Jurkat, Clone E6-1 (cell line): ENCODE measurements at places on chromosomes 3 and 15.

GRCh38 chr15:71391421-71392088 is 276.3 kb downstream of the THSD4 start:
- no peak for DNase-seq

- DNase-seq: no peak
Observed at GRCh38 chr3:66567077-66567476, 66.3 kb upstream of the LRIG1 start.

DNA sequence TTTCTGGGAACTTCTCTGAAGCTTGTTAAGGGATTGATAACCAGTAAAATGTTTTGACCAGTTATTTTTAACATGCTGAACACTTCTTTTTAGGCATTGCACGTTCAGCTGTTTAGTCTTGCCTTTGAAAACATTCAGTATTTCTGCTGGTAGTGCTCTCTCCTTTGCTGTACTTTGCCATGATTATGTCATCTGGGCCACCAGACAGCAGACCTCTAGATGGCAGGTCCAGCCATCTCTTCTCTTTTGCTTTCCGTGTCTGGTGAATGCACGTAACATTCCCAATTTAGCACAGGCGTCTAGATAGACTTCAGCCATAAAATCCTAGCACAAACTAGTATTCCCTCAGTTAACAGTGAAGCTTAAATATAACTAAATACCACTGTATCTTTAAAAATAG is 57.8 kb downstream of the RAB7A start:
- DNase-seq: no peak

GRCh38 chr3:143896486-143896885 is 48.2 kb upstream of the SLC9A9 start:
- no peak for DNase-seq

DNA sequence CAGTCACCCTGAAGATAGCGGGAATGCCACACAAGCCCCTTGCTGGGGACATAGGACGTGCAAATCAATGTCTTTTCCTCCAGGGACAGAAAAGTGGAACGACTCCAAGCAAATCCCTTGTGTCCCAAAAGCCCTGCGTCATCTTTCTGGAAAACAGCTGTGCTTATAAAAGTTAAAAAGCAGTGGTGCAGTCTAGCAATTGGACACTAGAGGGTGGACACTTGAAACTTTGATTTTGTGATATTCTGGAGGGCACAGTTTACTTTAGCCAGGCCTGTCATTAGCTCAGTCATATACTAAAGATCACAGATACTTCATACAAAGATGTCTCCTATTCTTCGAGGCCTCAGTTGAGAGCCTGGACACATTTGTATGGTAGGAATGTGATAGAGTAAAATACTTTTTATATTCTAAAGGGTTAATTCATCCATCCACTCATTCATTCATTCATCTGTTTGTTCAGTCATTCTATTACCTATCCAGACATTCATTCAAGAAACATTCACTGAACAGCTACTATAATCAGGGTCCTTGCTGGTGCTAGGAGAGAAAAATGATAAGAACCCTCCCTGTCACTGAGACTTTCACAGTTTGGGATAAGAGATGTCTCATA is 63.8 kb upstream of the ANKRD34C start:
- no peak for DNase-seq

DNA sequence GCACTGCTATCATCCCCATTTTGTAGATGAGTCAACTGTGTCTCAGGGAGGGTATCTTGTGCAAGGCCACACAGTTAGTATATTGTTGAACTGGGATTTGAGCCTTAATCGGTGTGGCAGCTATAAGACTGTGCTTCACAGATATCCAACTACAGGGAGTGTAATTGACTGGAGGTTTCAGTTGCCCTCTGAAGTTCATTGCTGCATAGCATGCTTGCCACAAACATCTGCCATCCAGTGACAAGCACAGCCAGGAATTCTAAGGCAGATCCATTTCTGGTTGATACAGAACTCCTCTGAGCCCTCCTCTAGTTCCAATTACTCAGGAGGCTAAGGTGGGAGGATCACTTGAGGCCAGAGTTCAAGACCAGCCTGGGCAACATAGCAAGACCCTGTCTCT is 16.4 kb downstream of the FSD2 start:
- DNase-seq: no peak

DNA sequence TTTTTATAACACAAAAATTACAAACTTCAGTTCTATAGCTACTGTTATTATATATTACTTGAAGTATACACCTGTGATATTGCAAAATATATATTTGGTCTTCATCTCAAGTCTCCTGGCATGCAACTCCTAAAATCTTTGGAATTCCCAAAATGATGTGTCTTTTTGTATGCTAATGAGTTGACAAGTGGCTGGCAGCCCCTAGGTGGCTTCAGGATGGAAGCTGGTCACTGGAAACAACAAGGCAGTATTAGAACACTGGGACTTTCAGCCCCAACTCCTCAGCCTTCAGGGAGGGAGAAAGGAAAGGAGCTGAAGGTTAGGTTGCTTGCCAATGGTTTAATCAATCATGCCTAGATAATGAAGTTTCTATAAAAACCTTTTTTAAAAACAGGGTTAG is 112.0 kb downstream of the SCAPER start:
- DNase-seq: no peak

DNA sequence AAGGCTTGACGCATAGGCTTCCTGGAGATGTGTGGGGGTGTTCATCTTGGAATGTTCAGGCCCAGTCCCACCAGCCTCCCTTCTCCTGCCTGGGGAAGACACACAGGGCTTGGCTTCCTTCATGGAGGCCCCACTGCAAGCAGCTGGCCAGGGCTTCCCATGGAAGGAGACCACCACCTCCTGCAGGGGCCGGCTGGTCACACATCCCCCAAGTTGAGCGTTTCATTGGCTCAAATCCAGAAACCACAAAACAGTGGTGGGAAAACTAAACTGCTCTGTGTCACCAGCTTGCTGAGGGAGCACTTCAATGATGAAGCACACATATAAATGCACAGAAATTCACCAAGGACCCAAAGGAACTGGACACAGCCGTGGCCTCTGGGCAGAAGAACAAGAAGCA is 8.3 kb downstream of the IQSEC1 start:
- DNase-seq: no peak

DNA sequence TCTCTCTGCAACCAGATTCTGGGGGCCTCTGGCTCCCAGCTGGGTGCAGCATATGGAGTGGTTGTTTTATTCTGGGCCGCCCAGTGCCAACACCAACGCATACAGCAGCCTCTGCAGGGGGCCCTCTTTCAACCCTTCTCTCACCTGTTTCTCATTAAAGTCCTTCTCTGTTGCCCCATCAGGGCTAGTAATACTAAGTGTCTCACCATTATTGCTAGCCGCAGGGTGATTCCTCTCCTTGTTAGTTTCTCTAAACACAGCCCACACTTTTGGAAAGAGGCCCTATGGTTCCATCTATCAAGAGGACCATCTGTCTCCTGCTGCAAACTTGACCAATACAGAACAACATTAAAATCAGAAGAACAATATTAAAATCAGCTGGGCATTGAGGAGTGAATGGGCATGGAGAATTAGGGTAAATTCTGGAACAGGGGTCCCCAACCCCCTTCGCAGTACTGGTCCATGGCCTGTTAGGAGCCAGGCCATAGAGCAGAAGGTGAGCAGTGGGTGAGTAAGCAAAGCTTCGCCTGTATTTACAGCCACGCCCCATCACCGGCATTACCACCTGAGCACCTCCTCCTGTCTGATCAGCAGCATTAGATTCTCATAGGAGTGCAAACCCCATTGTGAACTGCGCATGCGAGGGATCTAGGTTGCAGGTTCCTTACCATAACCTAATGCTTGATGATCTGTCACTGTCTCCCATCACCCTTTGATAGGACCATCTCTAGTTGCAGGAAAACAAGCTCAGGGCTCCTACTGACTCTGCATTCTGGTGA is 36.5 kb downstream of the ALS2CL start:
- no peak for DNase-seq

DNA sequence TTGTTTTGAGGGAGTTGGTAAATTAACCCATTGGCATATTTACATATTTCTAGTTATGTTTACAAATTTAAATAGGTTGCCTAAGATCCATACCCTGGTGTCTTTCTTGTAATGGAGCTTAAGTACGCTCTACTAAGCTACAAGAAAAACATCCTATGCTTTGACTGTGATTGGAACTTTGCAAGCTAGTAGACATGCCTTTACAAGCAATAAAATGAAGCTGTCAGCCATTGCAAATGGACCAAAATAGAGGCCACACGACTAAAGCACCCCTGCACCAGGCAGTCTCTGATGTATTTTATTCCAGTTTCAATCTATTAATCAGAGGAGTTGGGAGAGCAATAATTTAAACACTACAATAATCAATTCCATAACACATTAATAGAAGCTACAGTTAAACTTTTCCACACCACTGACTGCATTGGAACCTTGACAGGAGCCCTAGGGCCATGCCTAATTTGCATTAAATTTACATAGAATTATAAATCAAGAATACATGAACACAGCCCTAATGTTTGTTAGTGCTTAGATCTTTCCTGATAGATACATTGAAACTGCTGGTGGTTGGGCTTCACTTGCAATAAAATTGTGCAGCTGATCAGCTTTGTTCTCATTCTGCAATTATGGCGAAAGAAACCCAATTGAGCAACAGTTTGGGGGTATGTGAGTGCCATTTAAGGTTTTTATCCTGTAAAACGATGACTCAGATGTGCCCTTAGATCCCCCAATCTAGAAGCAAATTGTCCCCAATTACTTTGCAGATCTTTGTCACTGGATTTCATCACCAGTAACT is 360.1 kb downstream of the LSAMP start:
- DNase-seq: no peak

DNA sequence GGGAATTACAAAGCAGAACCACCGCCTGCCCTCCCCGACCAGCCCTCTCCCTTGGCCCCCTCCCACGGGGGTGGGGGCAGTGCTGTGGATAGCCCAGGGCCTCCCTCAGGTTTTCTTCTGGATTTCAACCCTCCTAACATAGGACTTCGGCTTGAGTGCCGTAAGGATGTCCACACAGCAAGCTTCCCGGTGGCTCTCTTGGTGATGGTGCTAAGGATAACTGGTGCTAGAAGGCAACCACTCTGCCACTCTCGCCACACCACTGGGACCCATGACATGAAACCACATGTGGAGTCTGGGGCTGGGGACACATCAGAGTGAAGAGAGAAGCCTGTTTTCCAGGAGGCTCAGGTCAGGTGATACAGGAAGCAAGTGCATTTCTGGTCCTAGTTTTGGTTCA is 35.4 kb downstream of the SCN5A start:
- DNase-seq: no peak

DNA sequence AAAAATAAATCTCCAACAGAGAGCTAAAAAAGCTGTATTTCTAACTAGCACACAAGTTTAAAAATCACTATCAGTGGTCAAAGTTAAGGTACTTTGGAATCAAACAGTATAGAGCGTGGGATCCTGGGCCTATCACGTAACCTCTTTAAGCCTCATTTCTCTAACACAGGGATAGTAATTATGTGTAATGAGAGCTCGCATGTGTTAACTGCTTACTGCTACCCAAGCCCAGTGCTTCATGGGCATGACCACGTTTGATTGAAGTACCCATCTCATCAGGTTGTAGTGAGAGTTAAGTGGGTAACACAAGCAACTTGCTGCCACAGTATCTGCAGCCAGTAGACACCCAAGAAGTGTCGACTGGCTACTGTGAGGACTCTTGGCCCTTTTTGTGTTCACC is 28.2 kb upstream of the NOX5 start:
- no peak for DNase-seq

DNA sequence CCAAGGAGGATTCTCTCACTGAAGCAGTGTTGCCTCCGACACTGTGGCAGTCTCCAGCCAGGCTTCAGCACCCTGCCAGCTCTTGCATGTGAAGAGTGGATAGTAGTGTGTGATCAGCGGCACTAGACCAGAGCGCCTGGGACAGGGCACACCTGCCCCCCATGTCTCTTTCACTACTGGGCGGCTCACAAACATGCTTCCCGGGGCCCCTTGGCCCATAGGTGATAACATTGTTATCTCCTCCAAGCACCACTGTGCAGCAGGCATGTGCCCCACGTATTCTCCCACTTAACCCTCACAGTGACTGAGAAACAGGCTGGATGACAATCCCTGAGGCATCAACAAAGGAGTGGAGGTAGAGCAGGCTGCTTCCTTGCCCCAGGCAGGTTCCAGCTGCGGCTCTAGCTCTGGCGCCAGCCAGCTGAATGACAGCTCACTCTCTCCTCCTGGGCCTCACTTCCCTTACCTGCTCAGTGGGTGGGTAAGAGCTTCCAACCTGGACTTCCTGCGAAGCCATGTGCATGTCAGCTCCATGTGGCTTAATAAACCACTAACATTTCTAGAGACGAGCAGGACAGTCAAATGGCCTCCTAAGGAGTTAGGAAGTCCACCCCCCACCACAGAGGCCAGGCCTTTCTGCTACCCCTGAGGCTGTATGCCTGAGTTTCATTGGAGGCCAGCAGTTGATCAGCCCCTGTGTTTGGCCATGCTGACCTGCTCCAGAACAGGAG is 37.8 kb downstream of the KLF13 start:
- DNase-seq: peak; percentile 51

DNA sequence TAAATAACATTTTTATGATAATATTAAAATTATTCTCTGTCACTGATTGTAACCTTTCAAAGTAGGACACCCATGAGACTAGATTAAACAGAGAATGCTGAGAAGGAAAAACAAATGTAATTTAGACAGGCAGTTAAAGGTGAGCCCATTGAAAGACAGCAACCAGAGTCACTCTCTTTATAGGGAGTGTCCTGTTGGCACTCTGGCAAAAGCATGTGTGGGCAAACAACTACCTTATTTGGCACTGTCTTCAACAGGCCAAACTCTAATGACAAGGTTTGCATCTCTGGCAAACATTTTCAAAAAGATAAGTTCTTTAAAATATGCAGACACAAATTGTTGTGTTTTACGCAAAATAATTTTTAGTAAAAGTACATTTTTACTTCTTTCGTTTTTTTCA is 29.8 kb downstream of the NFKBIZ start:
- DNase-seq: no peak

- DNase-seq: no peak
Observed at GRCh38 chr3:152258448-152259393, 10.0 kb upstream of the MBNL1 start.

DNA sequence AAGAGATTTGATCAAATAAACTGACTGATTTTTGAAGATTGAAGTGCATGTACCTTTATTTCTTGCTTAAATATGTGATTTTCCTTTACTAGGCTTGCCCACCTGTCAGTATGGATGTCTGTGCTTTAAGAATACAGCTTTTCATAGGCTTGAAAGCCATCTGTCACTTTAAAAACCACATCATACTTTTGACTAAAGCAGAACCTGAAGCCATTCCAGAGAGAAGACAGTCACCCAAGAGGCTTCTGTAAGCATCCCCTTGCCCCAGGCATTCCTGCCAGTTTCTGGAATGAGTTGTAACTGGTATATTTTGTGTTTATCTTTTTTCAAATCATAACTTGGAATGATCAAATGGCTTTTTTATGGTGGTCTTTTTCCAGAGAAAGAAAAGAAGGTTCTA is 24.0 kb downstream of the HPS3 start:
- DNase-seq: no peak

GRCh38 chr3:87627316-87627715 is 350.9 kb upstream of the POU1F1 start:
- DNase-seq: no peak

- no peak for DNase-seq
Observed at GRCh38 chr3:77102951-77103769, 63.3 kb downstream of the ROBO2 start.
